Activated CD4-positive, alpha-beta T cell treated with anti-CD3 and anti-CD28 coated beads, Interleukin-2, Interleukin-6, amounts not matched to agents 100 ng/mL and 50 ng/mL, durations not matched to agents 16 hours and 8 hours (primary cell): ENCODE measurements at places on chromosomes 1 and 21.

GRCh38 chr1:231187571-231187970, 25.7 kb downstream of the TRIM67 start:
- DNase-seq = no peak

GRCh38 chr21:32687643-32688345, 40.0 kb downstream of the SYNJ1 start:
- no peak for DNase-seq

DNA sequence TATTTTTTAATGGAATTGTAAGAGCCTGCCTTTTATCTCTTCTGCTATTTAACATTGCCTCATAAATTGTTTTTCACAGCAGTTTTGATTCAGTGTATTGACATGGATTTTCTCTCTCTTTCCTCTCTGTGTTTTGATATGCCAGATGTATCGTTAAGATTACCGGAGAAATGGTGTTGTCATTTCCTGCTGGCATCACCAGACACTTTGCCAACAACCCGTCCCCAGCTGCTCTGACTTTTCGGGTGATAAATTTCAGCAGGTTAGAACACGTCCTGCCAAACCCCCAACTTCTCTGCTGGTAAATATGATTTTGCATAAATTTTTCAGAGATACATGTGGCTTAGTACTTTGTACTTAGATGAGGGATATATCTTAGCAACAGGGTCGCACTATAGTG, 23.1 kb upstream of the DYNLT5 start:
- DNase-seq = peak; percentile 32

GRCh38 chr1:22889213-22889827, 83.3 kb downstream of the LACTBL1 start:
- DNase-seq = peak; percentile 18

GRCh38 chr1:202577381-202577780, 132.9 kb downstream of the SYT2 start:
- no peak for DNase-seq
